Peyer's patch (tissue), 4 donors: ENCODE measurements at places on chromosomes 5 and 9.

DNA sequence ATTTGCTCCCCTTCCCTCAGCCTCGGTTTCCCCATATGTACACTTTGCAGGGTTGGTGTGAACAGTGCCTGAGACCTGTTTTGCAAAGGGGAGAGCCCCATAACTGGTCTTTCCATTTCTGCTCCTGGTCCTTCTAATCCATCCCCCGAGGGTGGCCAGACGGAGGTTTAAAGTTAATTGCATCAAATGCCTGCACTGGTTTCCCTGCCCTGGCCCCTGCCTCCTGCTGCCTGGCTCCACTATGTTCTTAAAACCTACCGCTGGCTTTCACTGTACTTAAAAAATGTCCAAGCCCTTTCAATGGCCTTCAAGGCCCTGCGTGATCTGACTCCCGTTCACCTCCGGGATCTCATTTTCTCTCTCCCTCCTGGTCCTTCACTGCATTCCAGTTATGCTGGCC is 183.0 kb downstream of the RGS3 start:
- DNase-seq, result no peak

GRCh38 chr9:100602342-100602801 is 24.5 kb downstream of the CAVIN4 start:
- DNase-seq, result no peak

GRCh38 chr9:111298731-111299598 is 31.1 kb downstream of the OR2K2 start:
- DNase-seq, result no peak

GRCh38 chr9:21316032-21316842 is 11.1 kb upstream of the IFNA5 start:
- no peak for DNase-seq

GRCh38 chr9:21316860-21317259 is 11.7 kb upstream of the IFNA5 start:
- no peak for DNase-seq
